ENCODE measurements at places on chromosomes 1 and 21. TPM values are rescaled to one million over a fixed set of nuclear protein-coding genes. Genes with fewer than 3 reads are reported as not detected.

DNA sequence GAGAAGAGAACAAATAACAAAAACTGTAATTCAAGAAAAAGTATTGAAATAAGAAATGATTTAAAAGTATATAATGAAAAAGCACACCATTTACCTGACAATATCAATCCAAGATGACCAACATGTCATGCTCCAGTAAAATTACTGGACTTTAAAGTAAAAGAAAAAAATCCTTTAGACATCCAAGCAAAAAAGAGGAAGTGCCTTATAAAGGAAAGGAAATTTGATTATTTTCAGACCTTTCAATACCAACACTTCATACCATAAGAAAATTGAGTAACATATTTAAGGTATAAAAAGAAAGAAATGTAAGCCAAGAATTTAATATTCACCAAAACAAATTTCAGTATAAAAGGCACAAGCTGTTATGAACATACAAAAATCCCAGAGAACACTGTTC, 46.2 kb upstream of the SSX2IP start:
- DNase-seq, result no peak
- H3K27ac ChIP-seq, result peak overlapping the region; percentile 43
- no peaks in the 10 kb centered on the region for H3K36me3 ChIP-seq
- no peaks in the 10 kb centered on the region for H3K4me1 ChIP-seq
- H3K27me3 ChIP-seq, result no peaks in the 10 kb centered on the region

The HUNK gene
- total RNA-seq, result not detected

The SPRR2F gene
- total RNA-seq, result not detected

- H3K27ac ChIP-seq, result peak overlapping the region; percentile 85
- peaks cover 10% of the 10 kb centered on the region for H3K36me3 ChIP-seq
- H3K27me3 ChIP-seq, result no peaks in the 10 kb centered on the region
- no peak overlapping the region for H3K4me3 ChIP-seq
Observed at GRCh38 chr1:58591806-58592205, 14.8 kb upstream of the TACSTD2 start.

GRCh38 chr1:100304921-100305320, 38.9 kb downstream of the RTCA start:
- no peaks in the 10 kb centered on the region for H3K27me3 ChIP-seq
- H3K36me3 ChIP-seq, result no peaks in the 10 kb centered on the region
- no peak overlapping the region for H3K27ac ChIP-seq
- no peaks in the 10 kb centered on the region for H3K4me1 ChIP-seq

DNA sequence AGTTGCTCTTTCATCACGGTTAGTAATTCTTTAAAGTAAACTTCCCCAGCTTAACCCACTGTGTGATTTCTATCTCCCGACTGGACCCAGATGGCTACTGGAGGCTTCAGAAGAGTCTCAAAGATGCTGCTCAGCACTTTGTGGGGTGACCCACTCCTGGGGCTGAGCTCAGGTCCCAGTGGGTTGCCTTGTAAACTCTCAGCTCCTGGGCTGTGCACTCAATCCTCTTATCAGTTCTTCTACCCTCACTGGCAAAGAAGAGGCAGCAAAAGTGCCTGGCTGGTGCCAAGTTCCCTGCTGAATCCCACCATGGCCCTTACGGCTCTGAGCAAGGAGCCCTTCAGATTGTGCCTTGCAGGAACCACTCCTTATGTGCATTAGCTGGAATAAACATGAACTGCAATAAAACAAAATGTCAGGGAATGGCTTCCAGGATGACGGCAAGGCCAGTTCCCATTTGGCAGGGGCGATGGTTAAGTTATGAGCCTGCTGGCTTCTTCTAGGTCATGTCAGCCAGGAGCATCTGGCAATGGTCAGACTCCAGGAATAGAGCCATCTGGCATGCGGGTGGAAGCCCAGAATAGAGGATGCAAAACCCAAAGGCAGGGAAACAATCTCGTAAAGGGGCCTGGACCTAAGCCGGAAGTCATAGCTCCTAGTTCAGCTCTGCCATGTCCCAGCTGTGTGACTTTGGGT, 6.8 kb downstream of the MYOC start:
- H3K27ac ChIP-seq, result no peak overlapping the region
- H3K36me3 ChIP-seq, result no peaks in the 10 kb centered on the region
- no peak for DNase-seq
- no peaks in the 10 kb centered on the region for H3K27me3 ChIP-seq
- no peaks in the 10 kb centered on the region for H3K4me1 ChIP-seq

- no peak for DNase-seq
- H3K27ac ChIP-seq, result no peak overlapping the region
- H3K36me3 ChIP-seq, result no peaks in the 10 kb centered on the region
- H3K4me3 ChIP-seq, result no peak overlapping the region
Observed at GRCh38 chr1:110240476-110241210, 30.5 kb downstream of the KCNC4 start.

DNA sequence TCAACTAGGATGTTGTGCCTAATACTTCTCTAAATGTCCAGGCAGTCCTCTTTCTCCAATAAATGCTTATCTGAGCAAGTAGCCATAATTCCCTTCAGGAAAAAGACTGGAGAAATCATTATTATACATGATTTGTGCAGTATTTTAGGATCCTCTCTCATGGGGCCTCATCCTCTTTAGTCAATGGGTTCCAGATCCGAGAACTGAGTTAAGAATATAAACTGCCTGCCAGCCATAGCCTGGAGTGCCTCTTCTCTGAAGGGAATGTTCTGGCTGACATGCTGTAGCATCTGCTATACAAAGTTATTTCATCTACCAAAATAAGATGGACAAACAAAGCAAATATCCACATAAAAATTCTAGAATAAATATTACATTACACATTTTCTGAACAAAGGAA, 334.0 kb upstream of the PRMT6 start:
- no peaks in the 10 kb centered on the region for H3K4me1 ChIP-seq
- H3K36me3 ChIP-seq, result no peaks in the 10 kb centered on the region
- no peak for DNase-seq
- H3K4me3 ChIP-seq, result no peak overlapping the region
- H3K27me3 ChIP-seq, result no peaks in the 10 kb centered on the region
- H3K27ac ChIP-seq, result no peak overlapping the region

DNA sequence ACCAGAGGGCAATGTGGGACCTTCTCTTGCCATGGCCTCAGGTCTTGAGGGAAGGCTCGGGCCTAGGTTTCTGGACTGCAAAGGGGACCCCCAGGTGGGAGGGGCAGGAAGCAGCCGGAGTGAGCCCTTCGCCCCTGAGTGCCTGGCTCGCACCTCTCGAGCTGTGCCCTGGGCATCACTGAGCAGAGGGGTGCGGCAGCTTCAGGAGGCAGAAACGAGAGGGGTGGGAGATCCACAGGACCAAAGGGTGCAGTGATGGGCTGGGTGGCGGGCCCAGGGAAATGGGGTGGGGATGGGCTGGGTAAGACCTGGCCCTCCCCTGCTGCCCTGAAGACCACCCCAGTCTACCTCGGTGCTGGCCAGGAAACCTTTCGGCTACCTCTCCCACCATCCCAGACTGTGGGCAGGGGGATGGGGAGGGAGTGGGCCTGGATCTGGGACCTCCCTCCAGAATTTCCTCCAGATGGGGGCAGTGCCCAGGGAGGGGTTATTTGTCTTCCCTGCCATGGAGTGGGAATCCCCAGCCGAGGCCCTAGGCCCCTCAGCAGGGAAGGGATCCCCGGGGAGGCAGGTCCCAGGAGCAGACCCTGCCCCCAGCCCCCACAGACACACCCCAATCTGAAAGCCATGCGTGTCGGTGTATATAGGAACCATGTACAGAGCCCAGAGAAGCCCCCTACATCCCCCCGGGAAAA, 21.3 kb downstream of the A3GALT2 start:
- no peak overlapping the region for H3K4me3 ChIP-seq
- H3K4me1 ChIP-seq, result no peaks in the 10 kb centered on the region
- DNase-seq, result no peak
- no peak overlapping the region for H3K27ac ChIP-seq

The OR2M3 gene
- not detected for total RNA-seq

DNA sequence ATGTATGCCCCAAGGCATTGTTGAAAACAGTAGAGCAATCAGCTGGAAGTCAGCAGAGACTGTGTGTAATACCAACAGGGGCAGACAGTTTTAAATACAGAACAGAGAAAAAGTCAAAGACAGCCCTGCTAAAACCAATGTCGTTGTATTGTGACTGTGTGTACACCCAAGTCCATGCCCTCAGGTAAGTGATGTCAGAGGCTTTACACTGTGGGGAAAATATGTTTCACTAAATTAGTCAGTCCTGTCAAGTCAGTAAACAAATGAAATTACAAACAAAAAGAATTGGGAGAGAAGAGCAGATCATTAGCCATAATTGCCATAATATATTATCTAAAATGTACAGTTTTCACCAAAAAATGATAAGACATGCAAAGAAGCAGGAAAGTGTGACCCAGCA, 2.4 kb upstream of the CYP2J2 start:
- H3K4me1 ChIP-seq, result no peaks in the 10 kb centered on the region
- peaks cover 71% of the 10 kb centered on the region for H3K27me3 ChIP-seq
- H3K4me3 ChIP-seq, result no peak overlapping the region
- H3K36me3 ChIP-seq, result no peaks in the 10 kb centered on the region

The PAPPA2 gene
- 11.5 TPM for total RNA-seq

GRCh38 chr1:63408331-63408730, 40.9 kb downstream of the ALG6 start:
- no peaks in the 10 kb centered on the region for H3K27me3 ChIP-seq
- H3K4me1 ChIP-seq, result no peaks in the 10 kb centered on the region
- H3K27ac ChIP-seq, result no peak overlapping the region
- H3K36me3 ChIP-seq, result no peaks in the 10 kb centered on the region

- no peaks in the 10 kb centered on the region for H3K36me3 ChIP-seq
- peaks cover 11% of the 10 kb centered on the region for H3K4me1 ChIP-seq
- DNase-seq, result no peak
- no peaks in the 10 kb centered on the region for H3K27me3 ChIP-seq
- no peak overlapping the region for H3K27ac ChIP-seq
Observed at GRCh38 chr1:55571767-55572166, 356.6 kb upstream of the USP24 start.

The SLC45A1 gene
- 0.30 TPM for total RNA-seq

DNA sequence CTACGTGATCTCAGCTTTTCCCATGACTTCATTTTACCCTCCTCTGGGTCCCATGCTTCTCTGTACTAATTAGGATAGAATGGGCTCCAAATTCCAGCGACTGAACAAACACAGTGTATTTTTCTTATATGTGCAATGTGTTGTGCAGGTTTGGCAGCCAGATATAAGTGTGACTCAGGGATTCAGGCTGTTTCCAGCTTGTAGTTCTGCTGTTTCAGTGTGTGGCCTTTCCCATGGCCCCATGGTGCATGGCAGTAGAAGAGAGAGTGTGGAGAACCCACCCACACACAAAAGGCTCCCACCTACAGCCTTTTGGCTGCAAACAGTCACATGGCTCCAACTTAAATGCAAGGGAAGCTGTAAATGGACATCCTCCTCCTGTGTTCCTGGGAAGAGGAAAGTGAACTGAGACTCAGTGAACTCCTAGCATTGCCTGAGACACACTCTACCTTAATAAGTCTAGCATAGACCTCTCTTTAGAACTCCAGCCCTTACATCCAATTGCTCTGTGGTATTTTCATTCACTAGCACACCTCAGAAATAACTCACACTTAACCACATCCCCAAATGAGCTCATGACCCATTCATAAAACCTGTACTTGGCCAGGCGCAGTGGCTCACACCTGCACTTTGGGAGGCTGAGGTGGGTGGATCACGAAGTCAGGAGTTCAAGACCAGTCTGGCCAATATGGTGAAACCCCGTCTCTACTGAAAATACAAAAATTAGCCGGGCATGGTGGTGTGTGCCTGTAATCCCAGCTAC, 58.7 kb downstream of the KIAA0040 start:
- H3K27ac ChIP-seq, result no peak overlapping the region
- no peaks in the 10 kb centered on the region for H3K36me3 ChIP-seq
- H3K4me3 ChIP-seq, result no peak overlapping the region
- H3K27me3 ChIP-seq, result peaks cover 28% of the 10 kb centered on the region
- DNase-seq, result no peak
- H3K4me1 ChIP-seq, result peaks cover 8% of the 10 kb centered on the region

The TFB2M gene
- total RNA-seq, result 52.0 TPM

The KIRREL1 gene
- total RNA-seq, result 101 TPM

DNA sequence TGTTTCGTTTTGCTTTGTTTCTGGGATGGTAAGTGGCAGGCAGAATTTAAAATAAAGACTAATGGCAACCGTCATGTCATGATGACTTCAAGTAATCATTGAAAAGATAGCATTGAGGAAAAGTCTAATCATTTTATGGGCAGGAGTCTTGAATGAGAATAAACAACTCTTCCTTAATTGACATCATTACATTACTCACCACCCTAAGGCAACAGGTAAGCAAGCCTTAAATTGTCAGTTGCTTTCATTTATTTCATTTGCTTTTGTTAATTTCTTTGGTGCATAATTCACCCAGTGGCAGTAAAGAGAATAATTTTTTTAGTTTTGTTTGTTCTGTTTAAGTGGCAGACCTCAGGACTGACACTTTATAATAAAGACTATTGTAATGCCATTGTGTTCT, 669.0 kb downstream of the RWDD3 start:
- no peaks in the 10 kb centered on the region for H3K4me1 ChIP-seq
- H3K36me3 ChIP-seq, result no peaks in the 10 kb centered on the region
- no peaks in the 10 kb centered on the region for H3K27me3 ChIP-seq
- no peak overlapping the region for H3K27ac ChIP-seq
- peak; percentile 11 for DNase-seq

GRCh38 chr21:32770871-32771523, 558 bp downstream of the PAXBP1 start:
- H3K36me3 ChIP-seq, result peaks cover 29% of the 10 kb centered on the region
- H3K27me3 ChIP-seq, result no peaks in the 10 kb centered on the region
- H3K27ac ChIP-seq, result peak overlapping the region; percentile 93
- peak; percentile 61 for DNase-seq
- peaks cover 26% of the 10 kb centered on the region for H3K4me1 ChIP-seq

The ILDR2 gene
- 0.42 TPM for total RNA-seq

The CRP gene
- total RNA-seq, result 0.26 TPM

The RPS27 gene
- 3,064 TPM for total RNA-seq

DNA sequence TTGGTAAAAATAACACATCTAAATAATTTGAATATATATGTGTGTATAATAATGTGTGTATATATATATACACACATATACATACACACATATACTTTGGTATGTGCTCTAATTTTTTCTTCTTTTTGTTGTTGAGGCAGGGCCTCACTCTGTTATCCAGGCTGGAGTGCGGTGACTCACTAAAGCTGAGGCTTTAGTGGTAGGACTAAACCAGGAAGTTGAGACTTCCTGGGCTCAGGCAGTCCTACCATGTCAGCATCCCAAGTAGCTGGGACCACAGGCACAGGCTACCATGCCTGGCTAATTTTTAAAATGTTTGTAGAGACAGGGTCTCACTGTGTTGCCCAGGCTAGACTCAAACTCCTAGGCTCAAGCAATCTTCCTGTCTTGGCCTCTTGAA, 46.7 kb upstream of the CXADR start:
- H3K36me3 ChIP-seq, result no peaks in the 10 kb centered on the region
- peak; percentile 37 for DNase-seq
- H3K27ac ChIP-seq, result peak overlapping the region; percentile 39
- no peaks in the 10 kb centered on the region for H3K27me3 ChIP-seq
- H3K4me3 ChIP-seq, result no peak overlapping the region

DNA sequence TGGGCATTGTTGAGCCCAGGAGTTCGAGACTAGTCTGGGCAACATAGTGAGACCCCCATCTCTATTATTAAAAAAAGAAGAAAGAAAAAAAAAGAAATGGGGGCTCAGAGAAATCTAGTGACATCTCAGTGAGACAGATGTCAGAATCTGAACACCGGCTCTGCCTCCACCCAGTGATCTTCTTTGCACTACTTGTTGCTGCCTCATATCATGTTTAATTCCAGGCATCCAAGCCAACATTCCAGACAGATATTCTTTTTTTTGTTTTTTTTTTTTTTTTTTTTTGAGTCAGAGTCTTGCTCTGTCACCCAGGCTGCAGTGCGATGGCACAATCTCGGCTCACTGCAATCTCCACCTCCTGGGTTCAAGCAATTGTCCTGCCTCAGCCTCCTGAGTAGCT, 5.0 kb upstream of the ARL8A start:
- no peak for DNase-seq
- peaks cover 2% of the 10 kb centered on the region for H3K4me1 ChIP-seq
- H3K36me3 ChIP-seq, result no peaks in the 10 kb centered on the region

Measured in MCF 10A (cell line).